K562 (cell line): ENCODE measurements at places on chromosomes 5 and 9. TPM values are rescaled to one million over a fixed set of nuclear protein-coding genes. Genes with fewer than 3 reads are reported as not detected.
A peak's percentile ranks its signal among the peaks of the same experiment; 100 is the strongest.

DNA sequence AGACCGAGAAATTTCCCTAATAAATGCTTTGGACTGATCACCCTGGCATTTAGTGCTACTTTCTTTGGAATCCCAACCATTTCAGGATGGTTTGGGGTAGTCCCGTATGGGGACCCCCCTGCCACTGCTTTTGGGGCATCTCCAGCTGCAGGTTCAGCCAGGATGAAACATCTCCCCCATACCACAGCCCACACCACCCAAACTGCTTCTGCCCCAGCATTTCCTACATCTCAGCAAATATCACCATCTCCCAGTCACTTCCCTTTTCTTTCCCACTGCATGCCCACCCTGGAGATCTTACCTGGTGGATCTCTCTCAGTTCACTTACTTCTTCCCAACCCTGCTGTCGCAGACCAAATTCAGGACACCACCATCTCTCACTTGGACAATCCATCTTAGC is 4.8 kb upstream of the P4HA2 start:
- DNase-seq = no peak

- no peak for DNase-seq
Measured at GRCh38 chr5:8829323-8830029, 716.4 kb downstream of the SEMA5A start.

GRCh38 chr5:127660047-127660733 is 11.3 kb downstream of the CTXN3 start:
- DNase-seq = no peak

The ADRA1B gene
- not detected in 2 replicates for total RNA-seq

GRCh38 chr9:74711341-74711740 is 176.4 kb downstream of the TRPM6 start:
- no peak for DNase-seq

DNA sequence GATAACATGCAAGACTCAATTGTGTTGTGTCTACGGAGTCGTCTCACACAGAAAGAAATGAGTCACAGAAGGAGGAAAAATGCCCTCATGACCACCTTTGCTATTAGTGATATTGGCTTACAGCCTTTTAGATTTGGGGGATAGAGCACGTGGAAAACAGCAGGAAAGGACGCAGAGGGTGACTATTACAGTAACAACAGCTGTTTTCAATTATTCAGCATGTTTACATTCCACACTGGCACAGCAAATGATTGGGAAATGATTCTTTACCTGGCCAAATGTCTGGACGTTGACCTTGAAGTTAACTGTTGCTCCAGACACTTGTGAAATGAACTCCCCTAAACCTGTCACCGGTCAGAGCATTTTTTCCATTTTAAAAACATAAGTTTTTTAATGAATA is 46.8 kb downstream of the APTX start:
- DNase-seq = no peak

- DNase-seq = no peak
Measured at GRCh38 chr5:9445826-9446388, 100.0 kb downstream of the SEMA5A start.

DNA sequence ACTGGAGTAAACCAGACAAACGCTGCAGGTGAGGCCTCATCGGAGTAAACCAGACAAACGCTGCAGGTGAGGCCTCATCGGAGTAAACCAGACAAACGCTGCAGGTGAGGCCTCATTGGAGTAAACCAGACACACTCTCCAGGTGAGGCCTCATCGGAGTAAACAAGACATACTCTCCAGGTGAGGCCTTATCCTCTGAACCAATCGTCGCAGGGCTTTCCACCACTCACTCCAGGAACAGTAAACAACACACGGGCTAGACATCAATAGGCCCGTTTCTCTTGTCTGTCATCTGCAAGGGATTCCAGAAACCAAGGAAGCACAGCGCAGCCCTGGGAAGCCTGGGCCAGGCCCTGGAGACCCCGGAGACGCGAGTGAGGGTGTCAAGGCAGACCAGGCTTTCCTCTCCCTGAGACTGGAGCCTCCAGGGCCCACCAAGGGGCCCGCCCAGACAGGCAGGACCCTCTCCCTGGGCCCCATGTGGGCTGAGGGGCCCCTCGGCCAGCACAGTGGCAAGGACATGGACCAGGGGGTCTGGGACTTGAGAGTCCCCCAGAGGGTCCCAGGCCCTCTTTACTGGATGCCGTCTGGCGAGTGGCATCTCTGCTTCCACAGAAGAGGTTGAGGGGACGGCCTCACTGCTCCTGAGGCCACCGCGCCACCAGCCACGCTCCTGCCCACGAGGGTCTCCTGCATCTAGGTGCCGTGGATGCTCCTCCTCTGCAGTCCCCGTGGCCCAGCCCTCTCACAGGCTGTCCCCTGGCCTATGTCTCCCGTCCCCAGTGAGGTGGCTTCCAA is 26.4 kb upstream of the NSMF start:
- DNase-seq = no peak

- no peak for DNase-seq
Measured at GRCh38 chr5:156598964-156599363, 251.1 kb upstream of the PPP1R2B start.

DNA sequence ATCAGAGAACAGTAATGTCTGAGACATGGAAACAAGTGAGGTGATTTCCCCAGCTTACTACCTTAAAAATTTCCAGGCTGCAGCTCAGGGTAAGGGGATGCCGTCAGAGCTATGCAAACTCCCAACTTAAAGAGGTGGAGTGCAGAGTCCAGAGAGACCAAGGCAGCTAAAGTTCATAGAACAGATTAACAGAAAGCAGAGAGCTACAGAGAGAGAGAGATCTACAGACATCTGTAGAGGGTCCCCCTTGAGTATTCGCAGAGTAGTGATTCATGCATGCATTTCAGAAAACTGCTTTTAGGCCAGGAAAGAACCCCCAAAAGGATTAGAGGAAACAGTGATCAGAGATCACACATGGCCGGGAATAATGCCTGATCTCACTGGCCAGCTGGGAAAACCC is 306.2 kb upstream of the PUM3 start:
- DNase-seq = no peak

DNA sequence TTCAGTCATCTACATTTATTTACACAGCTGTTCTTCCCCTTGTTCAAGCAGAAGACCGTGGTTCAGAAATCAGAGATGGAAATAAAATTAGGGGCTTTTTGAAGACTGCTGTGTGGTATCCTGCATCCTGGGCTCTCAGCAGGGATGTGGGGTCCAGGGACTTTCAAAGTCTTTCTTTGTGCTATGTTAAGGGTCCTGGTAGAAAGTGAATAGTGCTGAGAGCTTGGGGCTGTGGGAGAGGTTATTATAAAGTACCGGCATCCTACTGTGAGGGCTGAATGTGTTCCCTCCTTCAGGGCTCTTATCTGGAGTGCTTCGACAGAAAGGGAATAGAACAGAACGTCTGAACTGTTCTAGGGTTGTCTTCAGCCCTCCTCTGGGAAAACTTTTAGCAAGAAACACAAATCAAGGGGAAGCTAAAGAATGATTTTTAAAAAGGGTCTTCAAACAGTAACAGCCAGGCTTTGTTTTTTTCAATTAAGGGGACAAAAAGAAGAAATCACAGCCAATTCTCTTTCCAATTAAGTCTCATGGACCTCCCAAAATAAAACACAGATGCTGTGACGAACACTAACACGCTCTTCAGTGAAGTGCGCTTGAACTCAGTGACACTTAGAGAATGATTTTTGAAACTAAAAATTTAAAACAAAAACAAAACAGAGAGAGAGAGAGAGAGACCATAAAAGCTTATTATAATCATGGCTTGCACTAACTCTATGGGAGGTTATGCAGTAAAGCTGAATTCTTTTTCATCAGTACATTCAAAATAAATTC is 15.7 kb upstream of the SLC1A3 start:
- no peak for DNase-seq

DNA sequence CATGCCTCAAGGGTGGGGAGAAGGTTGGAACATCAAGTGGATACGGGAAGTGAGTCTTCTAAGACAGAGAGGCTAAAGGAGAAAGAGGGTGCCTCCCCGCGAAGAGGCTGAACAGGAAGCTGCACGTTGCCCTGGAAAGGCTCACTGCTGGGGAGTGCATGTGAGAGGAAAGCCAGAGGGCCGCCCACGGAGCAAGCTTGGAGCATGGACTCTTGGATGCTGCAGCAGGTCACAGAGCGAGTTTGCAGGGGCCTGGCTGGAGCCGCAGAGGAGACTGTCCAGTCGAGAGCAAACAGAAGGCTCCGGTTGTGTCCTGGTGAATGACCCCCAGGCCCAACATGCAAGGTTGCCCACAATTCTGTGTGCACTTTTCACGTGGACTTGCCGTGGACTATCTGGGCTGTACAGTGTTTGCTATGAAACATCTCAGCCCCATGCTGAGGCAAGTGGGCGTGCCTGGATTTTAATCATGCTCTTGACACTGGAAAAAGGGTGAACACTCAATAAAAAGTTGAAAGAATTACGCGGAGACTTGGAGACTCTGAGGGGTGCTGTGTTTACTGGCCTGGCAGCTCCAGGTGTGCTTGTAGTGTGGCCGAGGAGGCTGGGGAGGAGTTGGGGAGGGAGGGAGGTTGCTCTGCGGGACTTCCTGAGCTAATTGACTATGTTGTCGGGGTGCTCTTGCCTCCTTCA is 54.5 kb upstream of the GARNL3 start:
- no peak for DNase-seq

The AK3 gene
- 35.6 and 36.9 TPM in 2 replicates for total RNA-seq

The TRUB2 gene
- 91.3 and 104 TPM in 2 replicates for total RNA-seq

DNA sequence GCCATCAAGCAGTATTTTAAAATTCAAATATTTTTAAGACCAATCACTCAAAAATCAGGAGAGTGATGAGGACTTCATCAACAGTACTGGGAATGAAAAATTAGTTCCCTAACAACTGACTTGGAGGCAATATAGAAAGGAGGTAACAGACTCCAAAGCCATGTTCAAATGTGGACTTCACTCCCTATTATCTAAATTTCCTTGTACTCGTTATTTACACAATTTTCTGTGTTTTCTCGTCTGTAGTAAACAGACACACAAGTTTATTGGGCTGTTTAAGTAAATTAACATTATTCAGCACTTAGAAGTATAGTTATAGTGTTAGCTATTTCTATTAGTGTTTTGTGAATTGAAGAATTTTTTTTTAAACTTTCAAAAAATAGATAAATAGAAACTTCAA is 159.5 kb upstream of the FTMT start:
- DNase-seq = no peak

GRCh38 chr9:131851414-131851813 is 111.5 kb upstream of the RAPGEF1 start:
- peak; percentile 40 for DNase-seq

DNA sequence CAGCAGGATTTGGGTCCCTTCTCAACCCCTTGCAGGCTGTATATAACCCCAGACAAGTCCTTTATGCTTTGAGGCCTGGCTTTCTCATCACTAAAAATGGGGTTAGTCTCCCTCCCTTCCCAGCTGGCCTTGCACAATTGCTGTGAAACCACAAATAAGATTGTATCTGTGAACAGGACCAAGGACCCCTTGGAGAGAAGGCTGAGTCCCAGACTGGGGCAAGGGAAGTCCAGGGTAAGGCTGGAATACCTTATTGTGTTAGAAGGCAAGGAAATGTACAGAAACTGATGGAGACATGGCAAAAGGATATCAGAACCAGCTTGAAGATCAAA is 11.4 kb downstream of the MACROH2A1 start:
- DNase-seq = peak; percentile 24

DNA sequence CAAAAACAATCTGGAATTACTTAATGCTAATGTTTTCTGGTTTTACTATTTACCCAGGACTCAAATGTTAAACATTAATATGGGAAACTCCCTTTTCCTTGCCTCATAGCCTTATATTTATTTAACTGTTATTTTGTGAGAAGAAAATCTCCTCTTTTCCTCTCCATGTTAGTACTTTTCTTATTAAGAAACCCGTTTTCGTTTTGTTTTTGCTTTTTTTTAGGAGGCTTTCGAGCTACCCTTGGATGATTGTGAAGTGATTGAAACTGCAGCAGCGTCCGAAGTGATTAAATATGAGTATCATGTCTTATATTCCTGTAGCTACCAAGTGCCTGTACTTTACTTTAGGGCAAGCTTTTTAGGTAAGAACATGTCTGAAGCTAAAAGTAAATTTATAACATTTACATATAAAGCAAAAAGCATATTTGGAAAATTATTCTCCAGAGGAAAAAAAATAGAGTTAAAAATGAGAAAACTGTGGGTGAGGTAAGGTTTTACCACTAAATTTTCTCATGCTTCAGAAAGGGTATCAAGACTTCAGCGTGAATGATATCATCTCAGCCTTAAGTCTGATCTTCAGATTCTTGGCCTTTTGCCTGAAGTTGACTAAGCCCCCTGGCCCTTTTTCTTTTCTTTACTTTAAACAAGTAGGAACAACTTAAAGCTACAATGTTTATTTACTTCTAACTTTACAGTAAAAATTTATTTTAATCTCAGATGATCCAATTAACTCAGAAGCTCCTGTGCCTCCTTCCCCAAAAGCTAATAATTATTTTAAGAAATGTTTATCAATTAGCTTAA is 113.8 kb downstream of the RPS23 start:
- DNase-seq = no peak

The C5orf58 gene
- total RNA-seq = 1.9 and 2.4 TPM in 2 replicates

The MEGF10 gene
- total RNA-seq = 0.07 TPM in 1 of 2 replicates, not detected in the other

The ACOT12 gene
- total RNA-seq = not detected in 2 replicates

- peak; percentile 61 for DNase-seq
Measured at GRCh38 chr5:149317281-149318048, 27.8 kb upstream of the GRPEL2 start.

The VAV2 gene
- total RNA-seq = 2.7 and 3.0 TPM in 2 replicates

- DNase-seq = no peak
Measured at GRCh38 chr5:158642879-158643278, 456.8 kb downstream of the EBF1 start.

DNA sequence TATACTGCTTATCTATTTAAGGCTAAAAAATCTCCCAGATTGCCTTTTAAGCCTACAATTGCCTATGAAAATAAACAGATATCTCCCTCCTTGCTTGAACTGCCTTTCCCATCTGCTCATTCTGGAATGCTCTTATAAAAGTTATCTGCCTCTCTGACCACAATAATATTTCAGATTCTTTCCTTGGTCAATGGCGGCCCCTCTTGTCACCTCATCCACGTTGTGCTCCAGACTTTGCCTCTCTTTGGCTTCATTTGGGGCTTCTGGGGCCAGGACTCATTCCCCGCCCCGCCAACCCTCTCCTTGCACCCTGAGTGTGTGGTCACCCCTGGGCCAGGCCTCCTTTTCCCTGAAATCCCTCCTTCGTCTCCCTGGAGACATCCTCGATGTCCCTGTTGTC is 110.0 kb upstream of the RPS23 start:
- no peak for DNase-seq

The GPR21 gene
- total RNA-seq = 0.16 TPM in 1 of 2 replicates, not detected in the other

DNA sequence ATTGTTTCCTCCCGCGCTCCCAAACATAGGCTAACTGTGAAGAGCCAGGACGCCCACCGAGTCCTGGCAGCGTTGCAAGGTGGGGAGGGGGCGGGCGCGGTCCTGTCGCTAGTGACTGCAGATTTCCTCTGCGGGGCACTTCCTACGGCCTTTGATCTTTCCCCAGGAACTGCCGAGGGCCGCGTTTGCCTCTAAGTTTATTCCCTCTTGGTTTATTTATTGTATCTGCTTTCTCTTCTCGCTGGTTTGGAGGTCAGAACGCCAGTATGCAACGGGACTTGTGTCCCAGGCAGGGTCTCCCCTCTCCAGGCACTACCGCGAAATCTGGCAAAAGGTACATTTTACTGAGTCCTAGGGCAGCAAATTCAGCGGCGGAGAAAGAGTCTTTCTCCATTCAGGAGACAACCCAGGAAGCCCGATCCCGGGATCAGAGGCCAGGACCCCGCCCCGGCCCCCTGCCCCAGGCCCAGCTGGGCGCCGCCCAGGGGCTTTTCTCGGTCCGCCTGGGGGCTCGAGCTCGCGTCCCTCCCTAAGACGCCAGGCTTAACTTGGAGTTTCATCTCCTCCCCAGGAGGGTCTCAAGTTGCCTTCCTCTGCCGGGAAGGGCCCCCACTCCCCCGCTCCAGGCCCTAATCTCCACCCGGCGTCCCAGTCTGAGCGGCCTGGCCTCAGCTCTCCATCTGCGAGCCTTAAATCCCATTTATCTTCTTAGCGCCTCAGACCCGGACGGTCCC is 884 bp upstream of the EGFLAM start:
- DNase-seq = no peak
